ENCODE measurements at places on chromosomes 7 and 10.
A peak's percentile ranks its signal among the peaks of the same experiment; 100 is the strongest.

- DNase-seq, result no peak
These were observed 140.3 kb downstream of the MAPK8 start for GRCh38 chr10:48446785-48447184.

DNA sequence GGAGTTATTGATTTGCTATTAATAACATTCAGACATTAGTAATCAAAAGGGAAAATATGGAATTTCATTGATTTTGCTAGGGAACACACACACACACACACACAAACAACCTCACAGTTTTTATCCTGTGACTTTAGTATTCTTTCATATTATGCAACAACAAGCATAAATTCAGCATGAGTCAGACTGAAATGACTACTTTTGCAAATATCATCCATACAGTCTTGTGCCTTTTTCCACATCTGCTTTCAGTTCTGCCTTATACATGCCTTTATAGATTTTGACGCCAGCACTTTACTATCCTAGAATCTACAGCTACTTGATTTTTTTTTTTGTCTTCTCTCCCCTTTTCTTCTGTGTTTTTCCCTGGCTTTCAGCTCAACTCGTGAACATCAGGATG, 975.8 kb upstream of the LRRTM3 start:
- no peak for DNase-seq

DNA sequence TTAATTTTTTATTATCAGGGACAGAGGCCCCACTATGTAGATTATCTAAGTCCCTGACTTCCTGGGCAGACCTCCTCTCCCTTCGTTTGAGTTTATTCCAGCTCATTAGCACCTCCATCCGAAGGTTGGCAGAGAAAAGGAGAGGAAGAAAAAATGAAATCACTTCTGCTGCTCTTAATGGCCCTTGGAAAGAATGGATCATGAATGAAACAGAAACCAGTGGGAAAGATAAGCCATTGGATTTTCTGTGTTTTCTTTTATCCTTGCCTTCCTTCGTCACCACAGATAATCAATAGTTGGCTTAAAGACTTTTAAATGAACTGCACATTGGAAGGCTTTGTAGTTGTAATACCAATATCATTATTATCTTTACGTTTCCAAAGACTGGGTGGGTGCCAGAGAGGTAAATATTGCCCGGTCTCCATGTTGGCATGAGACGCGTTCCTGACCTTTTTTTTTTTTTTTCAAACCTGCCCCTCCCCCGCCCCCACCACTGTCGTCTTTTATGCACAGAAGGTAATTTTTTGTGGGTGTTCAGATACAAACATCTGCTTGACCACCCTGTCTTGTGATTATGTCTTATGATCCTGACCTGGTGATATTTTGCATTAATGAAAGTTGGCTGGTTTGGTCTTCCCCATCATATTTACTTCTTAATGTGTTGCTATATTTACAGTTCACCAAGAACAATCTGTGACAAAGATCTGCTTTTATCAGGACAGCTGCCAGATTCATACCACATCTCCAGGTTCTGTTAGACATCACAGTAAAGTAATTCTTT, 116.8 kb downstream of the ARID5B start:
- DNase-seq, result no peak

- no peak for DNase-seq
These were observed 42.6 kb downstream of the TYW1B start for GRCh38 chr7:72785166-72785955.

- DNase-seq, result no peak
These were observed 17.9 kb downstream of the PFKFB3 start for GRCh38 chr10:6220418-6221191.

DNA sequence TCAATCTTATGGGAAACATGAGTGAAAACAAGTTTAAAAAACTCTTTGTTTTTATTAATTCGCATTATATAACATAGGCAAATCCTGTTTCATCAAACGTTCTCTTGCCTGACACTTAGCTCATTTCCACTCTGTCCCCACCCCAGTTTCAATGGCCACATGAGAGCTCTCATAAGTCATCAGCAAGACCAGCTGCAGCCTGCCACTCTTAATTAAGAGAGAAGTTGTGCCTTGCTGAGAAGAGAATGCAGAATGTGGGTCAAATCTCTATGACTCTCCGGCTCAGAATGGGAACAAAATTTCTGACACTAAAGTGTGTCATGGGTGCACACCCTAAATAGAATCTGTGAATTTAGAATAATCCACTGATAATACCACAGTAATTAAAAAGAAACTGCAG, 39.6 kb downstream of the ASAH2 start:
- DNase-seq, result no peak

DNA sequence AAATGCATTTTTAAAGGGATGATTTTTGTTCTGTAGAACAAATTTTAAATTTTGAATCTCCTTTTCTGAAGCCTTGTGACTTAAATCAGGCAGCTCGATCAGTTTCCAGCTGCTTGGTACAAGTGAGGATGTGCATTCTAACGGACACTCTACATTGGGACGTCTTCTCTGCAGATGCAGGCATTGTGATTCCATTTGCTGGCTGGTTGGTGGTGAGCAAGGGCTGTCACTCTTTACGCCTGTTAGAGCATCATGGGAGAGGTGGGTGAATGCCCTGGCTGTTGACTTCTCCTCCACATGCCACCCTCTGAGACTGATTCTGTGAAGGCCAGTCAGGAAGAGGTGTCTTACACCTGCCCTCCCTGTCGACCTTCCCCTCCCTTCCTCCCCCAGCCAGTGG, 240.5 kb upstream of the RNF32 start:
- no peak for DNase-seq

GRCh38 chr7:33143996-33144718, 14.8 kb downstream of the BBS9 start:
- DNase-seq, result no peak

DNA sequence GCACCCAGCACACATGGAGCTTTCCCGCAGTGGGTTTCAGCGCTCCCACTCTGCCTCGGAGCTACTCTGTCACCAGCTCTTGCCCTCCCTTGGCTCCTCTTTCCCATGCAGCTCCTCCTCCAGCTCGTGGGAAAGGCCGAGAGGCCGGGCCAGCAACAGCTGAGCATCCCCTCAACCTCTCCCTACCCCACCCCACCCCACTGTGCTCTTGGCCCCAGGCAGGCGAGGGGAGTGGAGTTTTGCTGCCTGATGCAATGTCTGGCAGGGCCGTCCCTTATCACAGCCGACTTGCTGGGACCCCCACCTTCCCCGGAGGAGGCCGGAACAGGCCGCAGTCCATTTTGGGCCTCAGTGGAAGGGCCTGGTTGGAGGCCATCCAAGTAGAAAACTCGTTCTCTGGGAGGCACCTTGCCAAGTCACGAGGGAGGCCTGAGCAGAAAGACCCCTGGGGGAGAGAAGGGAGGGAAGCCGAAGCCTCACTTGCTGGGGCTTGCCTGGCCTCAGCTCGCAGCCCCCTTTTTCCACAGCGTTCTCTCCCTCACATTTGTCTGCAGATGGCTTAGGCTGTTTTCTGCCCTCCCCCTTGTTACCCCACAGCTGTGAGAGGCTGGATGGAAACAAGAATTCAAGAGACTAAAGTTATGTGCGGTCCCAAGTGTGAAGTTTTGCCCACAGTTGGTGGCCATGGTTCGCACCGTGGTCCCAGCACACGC, 35.3 kb downstream of the CHST3 start:
- DNase-seq, result no peak

- DNase-seq, result no peak
These were observed 33.5 kb upstream of the SFTPD start for GRCh38 chr10:79982362-79982800.

DNA sequence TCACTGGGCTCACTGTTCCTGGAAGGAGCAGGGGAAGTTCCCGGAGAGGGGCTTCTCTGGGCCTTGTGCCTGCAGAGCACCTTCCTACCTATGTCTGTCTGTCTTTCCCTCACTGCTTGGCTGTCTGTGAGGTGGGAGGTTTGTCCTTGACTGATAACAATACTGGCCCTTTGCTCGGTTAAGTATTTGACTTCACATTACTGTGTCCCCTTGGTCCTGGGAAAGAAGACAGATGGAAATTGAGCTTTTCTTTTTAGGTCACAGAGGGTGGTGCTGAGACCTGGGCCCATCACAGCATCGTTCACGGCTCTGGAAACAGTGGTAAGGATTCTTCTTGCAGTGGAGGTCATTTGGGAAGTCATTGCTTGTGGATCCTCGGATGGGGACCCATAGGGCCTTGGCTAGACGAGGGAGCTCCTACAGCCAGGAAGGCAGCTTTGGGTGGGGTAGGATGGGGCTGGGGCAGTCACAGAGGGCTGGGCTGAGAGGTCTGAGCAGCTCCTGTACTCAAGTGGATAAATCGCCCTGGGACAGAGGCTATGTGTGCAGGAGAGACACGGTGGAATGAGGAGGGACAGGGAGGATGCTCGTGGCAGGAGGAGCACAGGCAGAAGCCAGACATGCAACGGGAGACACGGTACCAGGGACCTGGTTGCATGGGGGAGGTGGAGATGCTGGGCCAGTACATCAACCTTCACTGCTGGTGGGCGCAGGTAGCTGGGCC, 450.2 kb downstream of the PLXNA4 start:
- no peak for DNase-seq

DNA sequence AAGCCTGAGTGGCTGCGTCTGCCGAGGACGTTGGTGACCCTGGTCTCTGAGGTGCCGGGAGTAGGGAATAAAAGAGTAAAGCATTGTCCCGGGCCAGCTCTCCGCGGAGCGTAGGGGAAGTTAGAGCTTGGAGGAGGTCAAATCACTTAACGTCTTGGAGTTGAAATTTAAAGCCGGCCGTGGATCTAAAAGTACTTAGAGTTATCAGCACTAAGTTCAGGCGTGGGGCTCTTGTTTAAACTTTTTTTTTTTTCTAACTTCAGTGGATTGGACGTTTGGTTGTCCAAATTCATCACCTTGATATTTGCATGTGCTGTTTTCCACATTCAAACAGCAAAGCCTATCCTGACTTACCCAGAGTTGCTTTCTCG, 700 bp downstream of the NIPSNAP2 start:
- peak; percentile 12 for DNase-seq

- DNase-seq, result no peak
These were observed 5.1 kb downstream of the SCART1 start for GRCh38 chr10:133458710-133459453.

DNA sequence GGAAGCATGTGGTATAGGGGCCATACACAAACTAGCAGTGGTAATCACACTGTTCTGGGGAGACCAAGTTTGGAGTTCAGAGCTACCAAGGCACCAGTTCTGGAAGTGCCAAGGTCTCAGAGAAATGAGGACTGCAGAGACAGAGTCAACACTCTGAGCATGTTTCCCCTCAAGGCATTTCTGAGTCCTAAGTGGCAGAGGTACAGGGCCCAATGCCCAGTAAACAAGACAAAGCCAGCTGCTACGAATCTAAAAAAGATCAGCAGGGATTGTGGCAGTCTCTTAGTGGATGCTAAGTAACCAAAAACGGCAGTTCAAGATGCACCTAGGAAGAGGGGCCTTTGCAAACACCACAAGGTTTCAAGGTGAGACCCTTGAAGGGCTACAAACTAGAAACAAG, 271.9 kb downstream of the TNS3 start:
- no peak for DNase-seq

GRCh38 chr7:106070201-106070551, 41.9 kb downstream of the SYPL1 start:
- DNase-seq, result no peak

GRCh38 chr7:83178066-83178465, 15.4 kb upstream of the PCLO start:
- no peak for DNase-seq

DNA sequence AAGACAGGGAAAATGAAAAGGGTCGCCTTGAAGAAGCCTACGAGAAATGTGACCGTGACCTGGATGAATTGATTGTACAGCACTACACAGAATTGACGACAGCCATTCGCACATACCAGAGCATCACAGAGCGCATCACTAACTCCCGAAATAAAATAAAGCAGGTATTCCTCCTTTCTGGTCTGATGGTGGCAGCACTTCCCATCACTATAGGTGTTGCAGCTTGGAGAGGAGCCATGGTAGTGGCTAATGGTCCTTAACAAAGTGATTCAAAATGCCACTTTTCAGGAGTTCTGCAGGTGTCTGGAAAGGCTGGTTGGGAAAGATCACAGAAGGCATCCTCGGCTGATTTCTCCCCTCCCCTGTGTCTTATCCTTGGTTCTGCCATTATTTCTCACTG, 22.1 kb downstream of the EXOC4 start:
- DNase-seq, result no peak

DNA sequence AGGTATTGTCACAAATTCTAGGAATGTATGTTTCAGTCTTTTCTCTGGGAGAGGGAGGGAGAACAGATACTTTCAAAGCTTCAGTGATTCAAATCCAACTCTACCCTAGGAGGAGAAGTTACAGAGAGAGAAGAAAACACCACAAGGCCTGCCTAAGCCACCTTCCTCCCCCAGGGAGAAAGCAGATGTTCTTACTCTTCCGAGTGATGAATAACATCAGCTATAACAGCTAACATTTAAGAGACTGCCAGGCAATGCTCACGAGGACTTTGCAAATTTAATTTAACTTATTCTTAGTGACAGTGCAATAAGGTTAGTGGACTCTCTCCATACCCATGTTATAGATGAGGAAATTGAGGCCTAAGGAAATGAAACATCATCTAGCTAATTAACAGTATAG, 36.8 kb downstream of the TAS2R41 start:
- DNase-seq, result no peak

DNA sequence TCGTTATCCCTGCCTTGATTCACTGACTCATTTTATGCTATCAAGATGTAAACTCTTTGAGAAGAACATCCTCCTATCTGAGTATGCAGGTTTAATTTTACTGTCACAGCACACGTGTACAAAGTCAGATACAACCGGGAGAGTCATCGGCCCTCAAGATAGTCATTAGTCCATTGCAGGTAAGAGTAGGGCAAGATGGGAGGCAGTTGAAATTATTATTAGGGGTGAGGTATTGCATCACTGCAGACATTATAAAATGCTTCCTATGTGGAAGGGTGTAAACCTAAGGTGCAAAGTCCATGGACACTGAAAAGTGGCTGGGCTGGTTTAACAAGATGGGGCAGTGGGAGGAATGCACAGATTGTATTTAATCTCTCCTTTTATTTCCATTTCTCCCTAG, 113.7 kb downstream of the ARL4A start:
- no peak for DNase-seq

GRCh38 chr7:42476255-42476654, 239.2 kb upstream of the GLI3 start:
- no peak for DNase-seq

- no peak for DNase-seq
These were observed 37.2 kb downstream of the CHN2 start for GRCh38 chr7:29231671-29232232.

DNA sequence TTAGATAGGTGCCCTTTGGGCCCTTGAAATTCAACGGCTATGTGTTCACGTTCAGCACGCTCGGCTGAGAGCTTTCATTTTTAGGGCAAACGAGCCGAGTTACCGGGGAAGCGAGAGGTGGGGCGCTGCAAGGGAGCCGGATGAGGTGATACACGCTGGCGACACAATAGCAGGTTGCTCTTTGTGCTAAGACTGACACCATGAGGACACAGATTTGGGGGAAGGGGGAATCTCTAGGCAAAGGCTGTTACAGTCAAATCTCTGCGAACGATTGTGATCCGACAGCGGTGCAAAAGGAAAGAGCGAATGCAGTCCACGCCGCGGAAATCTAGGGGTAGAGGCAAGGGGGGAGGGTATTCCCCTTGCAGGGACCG, 667 bp downstream of the KLLN start:
- DNase-seq, result no peak

- no peak for DNase-seq
These were observed 1.2 kb downstream of the UBE3C start for GRCh38 chr7:157139810-157140510.

Measured in GM04503 (cell line).